ENCODE measurements at places on chromosomes 13 and 19.

DNA sequence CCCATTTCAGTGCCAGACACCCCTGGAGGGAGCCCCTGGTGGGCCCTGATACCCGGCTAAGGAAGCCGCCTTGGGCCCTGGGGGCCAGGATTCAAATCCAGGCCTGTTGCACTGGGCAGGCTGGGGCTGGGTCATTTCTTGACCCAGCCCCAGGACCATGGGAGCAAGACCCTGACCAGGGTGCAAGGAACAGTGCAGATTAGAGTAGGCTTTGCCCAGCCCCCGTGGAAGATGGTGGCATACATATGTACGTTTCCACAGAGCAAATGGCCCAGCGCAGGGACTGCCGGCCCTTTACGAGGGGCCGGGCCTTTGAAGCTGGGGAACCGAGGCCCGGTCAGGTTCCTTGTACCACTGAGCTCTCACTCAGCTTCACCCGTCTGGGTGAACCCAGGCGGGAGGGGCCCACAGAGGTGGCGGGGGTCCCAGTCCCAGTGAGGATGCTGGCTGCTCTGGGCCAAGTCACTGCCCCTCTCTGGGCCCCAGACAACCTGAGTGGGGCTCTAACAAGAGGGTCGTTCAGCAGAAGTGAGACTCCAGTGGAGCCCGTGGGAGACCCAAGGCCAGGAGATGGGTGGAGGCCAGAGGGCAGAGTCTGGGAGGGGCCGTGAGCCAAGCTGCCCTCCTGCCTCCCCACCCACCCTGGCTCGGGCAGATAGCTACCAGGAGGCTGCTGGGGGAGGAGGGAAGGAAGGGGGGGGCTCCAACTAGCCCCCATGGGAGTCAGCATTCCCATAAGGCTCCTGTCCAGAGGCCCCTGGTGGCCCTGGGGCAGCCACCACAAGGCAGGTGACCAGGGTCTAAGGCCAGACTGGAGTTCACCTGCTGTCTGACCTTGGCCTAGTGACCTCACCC lies 2.7 kb downstream of the MKNK2 start:
- DNase-seq = no peak

DNA sequence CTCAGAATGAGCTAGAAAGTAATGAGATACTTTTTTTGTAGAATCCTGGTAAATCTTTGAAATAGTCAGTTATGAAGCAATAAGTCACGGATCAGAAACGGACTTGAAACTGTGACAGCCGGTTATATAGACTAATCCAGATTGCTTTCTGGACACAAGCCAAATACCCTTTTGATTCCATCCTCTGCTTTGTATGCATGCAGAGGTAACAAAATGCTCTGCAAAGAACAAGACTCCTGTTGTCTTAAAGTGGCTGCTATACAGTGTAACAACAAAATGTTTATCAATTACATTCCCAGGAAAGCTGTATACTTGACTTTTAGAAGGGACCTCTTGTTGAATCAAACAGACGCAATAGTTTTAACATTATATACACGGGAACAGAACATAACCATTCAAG lies 66.5 kb upstream of the STARD13 start:
- no peak for DNase-seq

DNA sequence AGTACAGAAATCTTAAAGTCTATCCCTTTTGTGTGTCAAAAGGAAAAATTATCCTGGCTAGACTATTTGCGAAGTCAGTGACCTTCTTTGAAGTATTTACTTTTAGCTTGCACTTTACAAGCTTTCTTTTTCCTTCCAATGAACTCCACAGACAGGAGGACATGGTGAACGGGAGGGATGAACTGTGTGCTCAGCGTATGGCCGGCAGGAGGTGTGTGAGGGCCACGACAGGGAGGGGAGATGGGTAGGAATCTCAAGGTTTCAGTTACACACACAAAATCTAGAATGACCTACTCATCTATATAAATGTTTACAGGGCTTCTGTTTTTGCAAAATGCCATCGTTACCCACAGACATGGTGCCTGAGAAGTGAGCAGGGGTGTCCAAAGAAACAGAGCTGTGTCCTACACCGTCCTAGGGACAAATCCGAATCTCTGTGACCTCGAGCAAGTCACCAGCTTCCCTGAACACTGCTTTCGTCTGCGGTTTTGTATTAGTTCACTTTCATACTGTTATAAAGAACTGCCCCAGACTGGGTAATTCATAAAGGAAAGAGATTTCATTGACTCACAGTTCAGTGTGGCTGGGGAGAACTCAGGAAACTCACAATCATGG lies 537.2 kb downstream of the LIG4 start:
- DNase-seq = no peak

GRCh38 chr13:111346101-111346680 lies 25.7 kb downstream of the TEX29 start:
- no peak for DNase-seq

GRCh38 chr13:35524171-35524570 lies 47.7 kb upstream of the MAB21L1 start:
- DNase-seq = no peak
